ENCODE measurements at places on chromosomes 7 and 10. TPM values are rescaled to one million over a fixed set of nuclear protein-coding genes. Genes with fewer than 3 reads are reported as not detected.

- H3K4me3 ChIP-seq, result peak overlapping the region; percentile 92
- peak; percentile 87 for DNase-seq
- no peaks in the 10 kb centered on the region for H3K36me3 ChIP-seq
- peaks cover 2% of the 10 kb centered on the region for H3K4me1 ChIP-seq
- peak overlapping the region; percentile 99 for H3K27ac ChIP-seq
Observed at GRCh38 chr10:119595676-119596515, 868 bp downstream of the TIAL1 start.

DNA sequence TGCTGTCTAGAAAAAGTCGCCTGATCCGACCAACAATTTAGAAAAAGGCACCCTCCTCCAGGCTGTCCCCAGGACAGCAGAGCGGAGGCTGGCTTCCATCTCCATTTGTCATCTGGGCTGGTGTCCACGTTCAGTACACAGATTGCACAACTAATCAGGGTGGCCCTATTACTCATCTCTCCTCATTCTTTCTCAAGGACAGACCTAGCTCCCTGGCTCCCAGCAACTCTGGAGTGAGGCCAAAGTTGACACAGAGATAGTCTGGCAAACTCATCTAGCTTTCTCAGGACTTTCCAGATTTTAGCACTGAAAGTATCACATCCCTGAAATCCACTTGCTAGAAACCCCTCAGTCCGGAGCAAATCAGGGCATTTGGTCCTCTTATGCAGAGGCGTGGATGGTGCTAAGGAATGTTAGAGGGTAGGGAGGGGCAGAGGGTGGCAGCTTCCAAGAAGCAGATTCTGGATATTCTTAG, 75.1 kb downstream of the DNAH11 start:
- H3K4me3 ChIP-seq, result no peak overlapping the region
- peak; percentile 77 for DNase-seq
- peaks cover 2% of the 10 kb centered on the region for H3K4me1 ChIP-seq
- no peaks in the 10 kb centered on the region for H3K27me3 ChIP-seq

- DNase-seq, result no peak
- no peaks in the 10 kb centered on the region for H3K27me3 ChIP-seq
- no peak overlapping the region for H3K27ac ChIP-seq
- no peaks in the 10 kb centered on the region for H3K4me1 ChIP-seq
- no peaks in the 10 kb centered on the region for H3K36me3 ChIP-seq
- H3K4me3 ChIP-seq, result no peak overlapping the region
Observed at GRCh38 chr10:115977855-115978254, 295.2 kb downstream of the GFRA1 start.

DNA sequence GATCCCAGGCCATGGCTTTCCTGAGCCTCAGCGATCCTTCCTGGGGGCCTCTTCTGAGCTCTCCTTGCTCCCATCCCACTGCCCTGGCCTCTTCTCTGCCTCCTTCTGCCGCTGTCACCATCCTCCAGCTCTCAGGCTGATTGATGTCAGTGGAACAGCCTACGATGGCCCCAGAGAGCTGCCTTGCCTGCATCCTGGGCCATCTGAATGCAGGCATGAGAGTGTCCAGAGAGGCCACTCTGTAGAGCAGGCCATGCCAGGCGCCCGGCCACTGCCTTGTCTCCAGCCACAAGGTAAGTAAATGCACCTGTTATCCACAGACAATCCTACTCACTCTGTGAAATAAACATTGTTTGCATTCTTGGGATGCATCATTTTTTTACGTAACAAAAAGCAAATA, 171.4 kb upstream of the PPP2R2D start:
- DNase-seq, result no peak
- no peaks in the 10 kb centered on the region for H3K27me3 ChIP-seq
- H3K4me3 ChIP-seq, result no peak overlapping the region
- H3K36me3 ChIP-seq, result no peaks in the 10 kb centered on the region

- H3K27ac ChIP-seq, result no peak overlapping the region
- H3K4me1 ChIP-seq, result no peaks in the 10 kb centered on the region
- H3K27me3 ChIP-seq, result no peaks in the 10 kb centered on the region
- no peak overlapping the region for H3K4me3 ChIP-seq
- H3K36me3 ChIP-seq, result no peaks in the 10 kb centered on the region
- no peak for DNase-seq
Observed at GRCh38 chr10:124068929-124069328, 24.5 kb downstream of the CHST15 start.

OPN4 gene
- not detected for total RNA-seq

DNA sequence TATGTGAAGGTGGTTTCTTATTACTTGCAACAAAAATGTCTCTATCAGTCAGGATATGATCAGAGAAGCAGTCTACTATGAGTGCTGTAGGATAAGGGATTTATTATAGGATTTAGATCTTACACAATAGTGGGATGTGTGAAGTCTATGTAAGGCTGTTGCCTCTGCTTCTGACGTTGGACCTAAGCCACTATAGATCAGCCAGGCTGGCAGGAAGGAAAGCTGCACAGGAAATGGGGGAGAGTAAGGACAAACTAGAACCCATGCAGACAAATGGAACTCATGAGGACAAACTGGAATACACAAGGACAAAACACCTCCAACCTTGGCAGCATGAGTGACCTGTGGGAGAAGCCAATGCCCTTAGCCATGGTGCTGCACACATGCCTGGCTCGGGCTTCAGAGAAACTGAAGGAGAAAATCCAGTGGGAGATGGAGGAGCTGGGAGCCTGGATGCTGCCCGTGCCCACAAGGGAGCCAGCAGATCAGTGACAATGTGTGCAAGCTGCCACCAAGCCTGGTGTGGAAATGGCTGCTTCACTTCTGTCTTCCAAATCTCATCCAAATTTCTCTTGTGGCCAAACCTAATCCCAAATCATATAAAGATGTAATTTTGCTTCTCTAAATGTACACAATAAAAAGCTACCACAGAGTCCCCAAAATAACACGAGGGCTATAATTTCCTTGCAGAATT, 147.0 kb upstream of the PCGF5 start:
- no peak overlapping the region for H3K4me3 ChIP-seq
- H3K4me1 ChIP-seq, result peaks cover 12% of the 10 kb centered on the region

OAT gene
- 113 TPM for total RNA-seq

PRPS1L1 gene
- not detected for total RNA-seq

- no peaks in the 10 kb centered on the region for H3K4me1 ChIP-seq
- no peaks in the 10 kb centered on the region for H3K27me3 ChIP-seq
- H3K4me3 ChIP-seq, result no peak overlapping the region
- no peak overlapping the region for H3K27ac ChIP-seq
- DNase-seq, result no peak
Observed at GRCh38 chr7:149280151-149280550, 18.2 kb downstream of the ZNF783 start.

ZP3 gene
- 2.0 TPM for total RNA-seq

AKR1E2 gene
- 20.8 TPM for total RNA-seq

DNA sequence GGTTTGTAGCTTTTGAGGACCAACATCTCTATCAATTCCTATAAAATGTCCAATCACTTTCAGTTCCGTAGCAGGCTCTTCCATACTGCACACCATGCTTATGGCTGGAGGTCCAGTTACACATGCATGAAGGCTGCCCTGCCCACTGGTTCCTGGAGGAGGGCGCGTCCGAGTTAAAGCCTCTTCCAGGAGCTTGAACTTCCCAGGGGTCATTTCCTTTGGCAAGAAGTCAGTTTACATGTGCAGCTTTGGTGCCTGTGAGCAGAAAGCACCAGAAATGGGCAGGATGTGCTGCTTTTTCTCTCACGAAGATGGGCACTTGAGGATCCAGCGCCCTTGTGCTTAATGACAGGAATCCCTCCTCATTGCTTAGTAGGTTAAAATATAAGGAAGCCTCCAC, 17.6 kb upstream of the PHYH start:
- H3K36me3 ChIP-seq, result peaks cover 5% of the 10 kb centered on the region
- no peak overlapping the region for H3K4me3 ChIP-seq
- DNase-seq, result no peak
- no peak overlapping the region for H3K27ac ChIP-seq
- H3K4me1 ChIP-seq, result no peaks in the 10 kb centered on the region

DNA sequence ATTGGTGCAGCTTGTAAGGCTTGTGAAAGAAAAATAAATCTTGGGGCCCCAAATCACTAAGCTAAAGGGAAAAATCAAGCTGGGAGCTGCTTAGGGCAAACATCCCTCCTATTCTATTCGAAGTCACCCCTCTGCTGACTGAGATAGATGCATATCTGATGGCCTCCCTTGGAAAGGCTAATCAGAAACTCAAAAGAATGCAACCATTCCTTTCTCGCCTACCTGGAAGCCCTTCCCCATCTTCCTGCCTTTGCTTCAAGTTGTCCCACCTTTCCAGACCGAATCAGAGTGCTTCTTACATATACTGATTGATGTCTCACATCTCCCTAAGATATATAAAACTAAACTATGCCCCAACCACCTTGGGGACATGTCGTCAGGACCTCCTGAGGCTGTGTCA, 240.3 kb downstream of the SKIDA1 start:
- H3K4me1 ChIP-seq, result no peaks in the 10 kb centered on the region
- DNase-seq, result no peak

DNA sequence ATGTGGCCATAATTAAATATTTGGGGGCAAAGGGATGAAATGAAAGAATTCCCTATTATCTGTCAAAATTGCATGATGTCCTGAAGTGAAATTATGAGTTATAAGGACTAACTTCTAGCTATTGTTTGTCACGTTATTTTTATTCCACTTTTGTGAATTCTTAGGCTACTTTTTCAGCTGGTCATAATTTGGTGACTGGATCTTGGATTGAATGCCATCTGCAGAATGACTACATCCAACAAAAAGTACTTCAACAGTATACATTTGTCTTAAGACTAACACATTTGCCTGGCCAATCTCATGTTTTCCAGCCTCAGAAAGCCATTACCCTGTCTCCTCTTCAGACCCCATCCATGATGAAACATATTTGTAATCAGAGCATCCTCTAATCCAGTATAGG, 48.1 kb upstream of the WNT16 start:
- H3K4me1 ChIP-seq, result peaks cover 2% of the 10 kb centered on the region
- H3K27ac ChIP-seq, result no peak overlapping the region
- no peak for DNase-seq

SDHAF3 gene
- total RNA-seq, result 6.5 TPM

DNA sequence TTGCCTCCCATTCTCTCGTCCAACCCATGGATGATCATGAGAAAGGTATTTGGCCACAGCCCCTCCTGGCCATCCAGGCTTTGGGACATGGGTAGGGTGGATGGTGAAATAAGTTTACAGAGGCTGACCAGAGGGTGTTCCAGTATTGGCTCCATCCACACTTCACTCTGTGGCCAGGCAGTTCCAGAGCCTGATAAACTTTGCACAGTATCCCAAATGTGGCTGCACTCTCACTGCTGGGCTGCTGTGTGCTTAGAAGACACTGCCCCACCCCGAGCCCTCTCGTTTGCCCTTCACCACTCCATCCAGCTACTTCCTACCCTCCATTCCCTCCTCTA, 72.0 kb upstream of the ZMIZ1 start:
- H3K27me3 ChIP-seq, result no peaks in the 10 kb centered on the region
- no peaks in the 10 kb centered on the region for H3K36me3 ChIP-seq
- H3K27ac ChIP-seq, result no peak overlapping the region
- no peak for DNase-seq
- H3K4me3 ChIP-seq, result no peak overlapping the region

TAS2R41 gene
- 0.69 TPM for total RNA-seq

DNAJB9 gene
- total RNA-seq, result 28.4 TPM

GRCh38 chr10:48527756-48528155, 77.1 kb downstream of the ARHGAP22 start:
- H3K27ac ChIP-seq, result no peak overlapping the region
- no peak overlapping the region for H3K4me3 ChIP-seq
- H3K4me1 ChIP-seq, result no peaks in the 10 kb centered on the region
- no peaks in the 10 kb centered on the region for H3K36me3 ChIP-seq

- DNase-seq, result no peak
- H3K4me3 ChIP-seq, result no peak overlapping the region
- H3K4me1 ChIP-seq, result no peaks in the 10 kb centered on the region
- no peaks in the 10 kb centered on the region for H3K27me3 ChIP-seq
Observed at GRCh38 chr10:61404751-61405150, 48.4 kb downstream of the TMEM26 start.

SFMBT2 gene
- total RNA-seq, result 9.2 TPM

ARHGEF35 gene
- total RNA-seq, result 4.6 TPM

GRCh38 chr7:53600296-53600695, 564.9 kb downstream of the POM121L12 start:
- no peaks in the 10 kb centered on the region for H3K36me3 ChIP-seq
- no peak overlapping the region for H3K4me3 ChIP-seq
- H3K27me3 ChIP-seq, result no peaks in the 10 kb centered on the region
- H3K27ac ChIP-seq, result no peak overlapping the region
- no peak for DNase-seq
- no peaks in the 10 kb centered on the region for H3K4me1 ChIP-seq

ERLIN1 gene
- total RNA-seq, result 12.5 TPM

DNA sequence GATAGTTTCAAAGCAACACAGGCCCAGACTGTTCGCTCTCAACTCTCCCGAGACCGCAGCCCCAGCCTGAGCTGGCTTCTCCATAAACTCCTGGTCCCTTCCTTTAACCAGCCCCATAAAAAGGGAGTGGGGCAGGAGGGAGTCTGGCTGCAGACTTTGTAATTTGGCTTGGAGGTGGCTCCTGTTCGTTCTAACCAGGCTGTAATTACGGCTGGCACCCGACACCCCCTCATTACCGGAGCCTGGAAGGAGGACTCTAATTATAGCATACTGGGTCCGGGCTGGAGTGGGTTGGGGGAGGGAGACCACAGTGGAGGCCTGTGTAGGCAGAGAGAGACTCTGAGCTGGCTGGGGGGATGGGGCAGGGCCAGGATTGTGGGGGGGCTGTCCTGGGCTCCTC, 49.7 kb downstream of the UNC5B start:
- H3K4me3 ChIP-seq, result no peak overlapping the region
- no peak for DNase-seq
- H3K4me1 ChIP-seq, result no peaks in the 10 kb centered on the region
- H3K36me3 ChIP-seq, result no peaks in the 10 kb centered on the region
- no peak overlapping the region for H3K27ac ChIP-seq

NUTM2B gene
- total RNA-seq, result 0.42 TPM

OR6B1 gene
- not detected for total RNA-seq

OPALIN gene
- total RNA-seq, result not detected

GRCh38 chr7:70786076-70786475, 345.9 kb upstream of the GALNT17 start:
- H3K36me3 ChIP-seq, result peaks cover 10% of the 10 kb centered on the region
- H3K27ac ChIP-seq, result no peak overlapping the region
- H3K4me3 ChIP-seq, result no peak overlapping the region

DNA sequence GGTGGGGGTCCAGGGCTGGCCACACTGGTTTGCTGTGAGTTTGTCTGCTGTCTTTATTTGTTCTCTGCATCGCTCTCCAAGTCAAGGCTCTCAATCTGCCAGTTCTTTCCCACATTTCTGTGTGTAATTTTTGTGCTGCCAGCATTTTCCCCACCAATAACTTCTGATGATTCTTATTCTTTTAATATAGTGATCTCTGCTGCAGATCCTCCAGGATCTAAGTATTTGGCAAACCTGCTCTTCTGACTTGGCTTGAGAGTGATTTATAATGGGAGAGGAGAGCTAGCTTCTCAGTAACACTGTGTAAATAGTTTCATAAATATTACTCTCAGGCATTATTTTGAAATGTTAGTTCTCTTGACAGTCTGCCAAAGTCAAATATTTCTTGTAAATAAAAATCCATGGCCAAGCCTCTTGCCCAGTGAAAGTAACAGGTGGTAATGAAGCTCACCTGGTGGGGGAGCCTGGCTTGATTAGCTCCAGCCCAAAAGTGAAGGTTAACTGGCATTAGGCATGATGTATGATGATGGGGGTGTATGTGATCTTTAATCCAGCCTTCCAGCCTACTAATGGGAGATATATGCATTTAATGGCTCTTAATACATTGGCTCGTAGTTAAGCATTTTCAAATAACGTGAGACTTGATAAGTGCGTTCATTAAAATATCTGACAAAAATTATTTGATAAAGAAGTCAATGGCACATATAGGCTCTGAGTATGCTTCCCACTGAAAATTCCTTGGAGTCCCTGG, 1055.9 kb downstream of the KCNMA1 start:
- no peak overlapping the region for H3K4me3 ChIP-seq
- no peaks in the 10 kb centered on the region for H3K27me3 ChIP-seq
- H3K27ac ChIP-seq, result no peak overlapping the region
- no peak for DNase-seq

Measured in aorta (tissue), 5 donors.